ENCODE measurements at places on chromosomes 5 and 9.

GRCh38 chr5:9059920-9060691, 485.8 kb downstream of the SEMA5A start:
- H3K27ac ChIP-seq = no peak overlapping the region
- no peaks in the 10 kb centered on the region for H3K27me3 ChIP-seq
- DNase-seq = no peak
- no peak overlapping the region for H3K4me3 ChIP-seq
- H3K4me1 ChIP-seq = no peaks in the 10 kb centered on the region

GRCh38 chr9:85142496-85142911, 473.0 kb downstream of the NTRK2 start:
- no peak overlapping the region for H3K4me3 ChIP-seq
- no peaks in the 10 kb centered on the region for H3K36me3 ChIP-seq
- no peak for DNase-seq
- H3K27me3 ChIP-seq = no peaks in the 10 kb centered on the region
- no peaks in the 10 kb centered on the region for H3K4me1 ChIP-seq

GRCh38 chr9:16258191-16258590, 612.3 kb downstream of the BNC2 start:
- H3K36me3 ChIP-seq = no peaks in the 10 kb centered on the region
- no peak overlapping the region for H3K4me3 ChIP-seq
- H3K4me1 ChIP-seq = no peaks in the 10 kb centered on the region
- no peak for DNase-seq

DNA sequence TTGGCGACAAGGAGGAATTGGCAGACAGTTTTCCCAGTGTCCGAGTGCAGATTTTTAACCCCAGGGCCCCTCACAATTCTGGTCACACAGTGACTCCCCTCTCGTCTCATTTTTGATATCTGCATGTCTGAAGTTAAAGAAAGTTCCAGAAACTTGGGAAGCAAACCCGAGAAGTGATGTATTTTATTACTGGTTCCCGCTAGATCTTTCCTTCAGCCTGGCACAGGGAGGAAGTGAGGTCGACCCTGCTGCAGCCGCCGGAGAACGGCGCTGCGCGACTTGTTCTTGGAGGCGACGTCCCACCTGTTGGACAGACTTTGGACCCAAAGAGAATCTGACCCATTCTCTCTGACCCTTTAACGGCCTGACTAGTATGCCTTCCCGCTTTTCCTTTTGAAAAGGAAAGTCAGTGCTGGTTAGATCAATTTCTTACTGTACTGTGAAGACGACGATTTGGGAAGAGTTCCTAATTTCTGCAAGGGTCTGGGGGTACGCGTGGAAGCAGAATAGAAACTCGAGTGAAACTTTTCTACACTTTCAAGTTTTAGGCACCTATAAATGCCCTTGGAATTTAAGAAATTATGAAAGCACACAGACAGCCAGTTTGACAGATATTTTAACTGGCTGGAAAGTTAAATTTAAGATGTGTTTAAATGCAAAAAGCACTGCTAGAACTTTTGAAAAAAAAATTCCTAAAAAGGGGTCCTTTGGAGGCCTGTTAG, 744 bp downstream of the OTULIN start:
- no peaks in the 10 kb centered on the region for H3K36me3 ChIP-seq
- no peaks in the 10 kb centered on the region for H3K27me3 ChIP-seq
- peaks cover 43% of the 10 kb centered on the region for H3K4me1 ChIP-seq
- H3K27ac ChIP-seq = peak overlapping the region; percentile 79

GRCh38 chr9:72882117-72882775, 70.6 kb downstream of the ALDH1A1 start:
- H3K4me1 ChIP-seq = no peaks in the 10 kb centered on the region
- no peaks in the 10 kb centered on the region for H3K27me3 ChIP-seq
- H3K27ac ChIP-seq = no peak overlapping the region
- no peaks in the 10 kb centered on the region for H3K36me3 ChIP-seq
- DNase-seq = no peak
- H3K4me3 ChIP-seq = no peak overlapping the region

DNA sequence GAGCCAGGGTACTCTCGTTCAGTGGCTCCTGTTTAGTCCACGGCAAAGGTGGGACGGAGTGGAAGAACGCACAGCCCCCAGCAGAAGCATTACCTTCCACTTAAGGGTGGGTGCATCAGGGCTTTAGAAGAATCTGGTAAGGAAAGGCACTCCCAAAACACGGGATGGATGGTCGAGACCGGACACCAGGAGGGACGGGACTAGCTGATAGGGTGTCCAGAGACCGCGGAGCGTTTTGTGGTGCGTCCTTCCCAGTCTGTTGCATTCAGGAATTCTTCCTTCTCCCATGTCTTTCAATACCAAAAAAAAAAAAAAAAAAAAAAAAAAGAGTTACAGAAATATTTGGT, 545 bp upstream of the CTSV start:
- no peaks in the 10 kb centered on the region for H3K36me3 ChIP-seq
- peak overlapping the region; percentile 52 for H3K4me3 ChIP-seq
- DNase-seq = no peak
- no peaks in the 10 kb centered on the region for H3K27me3 ChIP-seq
- H3K27ac ChIP-seq = no peak overlapping the region

GRCh38 chr9:82895822-82896110, 167.2 kb downstream of the RASEF start:
- no peak overlapping the region for H3K27ac ChIP-seq
- H3K4me1 ChIP-seq = no peaks in the 10 kb centered on the region
- no peaks in the 10 kb centered on the region for H3K27me3 ChIP-seq
- no peak overlapping the region for H3K4me3 ChIP-seq

GRCh38 chr5:2897276-2897961, 145.9 kb upstream of the IRX2 start:
- no peak overlapping the region for H3K27ac ChIP-seq
- H3K27me3 ChIP-seq = no peaks in the 10 kb centered on the region
- no peaks in the 10 kb centered on the region for H3K4me1 ChIP-seq

- no peak for DNase-seq
- H3K4me3 ChIP-seq = peak overlapping the region; percentile 91
These were observed 950 bp upstream of the MSH3 start for GRCh38 chr5:80653502-80653901.

GRCh38 chr5:177361418-177362291, 3.9 kb downstream of the RGS14 start:
- H3K4me3 ChIP-seq = peak overlapping the region; percentile 61
- H3K36me3 ChIP-seq = peaks cover 9% of the 10 kb centered on the region
- peak overlapping the region; percentile 88 for H3K27ac ChIP-seq
- no peak for DNase-seq
- H3K27me3 ChIP-seq = no peaks in the 10 kb centered on the region

DNA sequence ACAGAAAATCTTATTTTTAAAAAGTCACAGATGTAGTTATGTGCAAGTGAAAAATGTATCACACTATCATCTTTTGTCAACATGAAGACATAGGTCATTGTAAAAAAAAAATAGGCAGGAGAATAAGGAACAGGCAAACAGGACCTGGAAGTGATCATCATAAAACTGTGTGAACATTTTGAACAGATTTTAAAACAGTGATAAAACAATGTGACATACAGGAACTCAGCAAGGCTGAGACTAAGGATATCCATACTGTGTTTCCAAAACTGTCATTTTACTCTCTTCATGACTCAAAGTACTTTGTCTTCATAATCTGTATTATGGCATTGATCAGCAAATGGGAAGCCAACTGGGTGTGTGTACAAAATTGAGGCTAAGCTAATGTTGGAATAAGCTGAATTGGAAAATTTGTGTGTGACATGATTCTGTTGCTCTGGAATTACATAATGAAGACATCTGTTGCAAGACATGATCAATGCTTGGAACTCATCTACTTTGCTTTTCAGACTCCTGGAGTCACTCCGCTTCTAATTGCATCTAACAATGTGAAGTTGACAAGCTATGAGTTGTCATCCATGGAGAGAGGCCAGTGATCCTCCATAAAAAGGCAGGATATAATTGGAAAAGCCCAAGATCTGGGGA, 978.7 kb upstream of the NUDT12 start:
- H3K4me1 ChIP-seq = no peaks in the 10 kb centered on the region
- no peaks in the 10 kb centered on the region for H3K27me3 ChIP-seq
- H3K4me3 ChIP-seq = no peak overlapping the region
- H3K36me3 ChIP-seq = no peaks in the 10 kb centered on the region
- no peak for DNase-seq

GRCh38 chr5:170161069-170161468, 55.4 kb downstream of the FOXI1 start:
- H3K4me3 ChIP-seq = no peak overlapping the region
- no peaks in the 10 kb centered on the region for H3K4me1 ChIP-seq
- H3K36me3 ChIP-seq = no peaks in the 10 kb centered on the region
- H3K27me3 ChIP-seq = no peaks in the 10 kb centered on the region

DNA sequence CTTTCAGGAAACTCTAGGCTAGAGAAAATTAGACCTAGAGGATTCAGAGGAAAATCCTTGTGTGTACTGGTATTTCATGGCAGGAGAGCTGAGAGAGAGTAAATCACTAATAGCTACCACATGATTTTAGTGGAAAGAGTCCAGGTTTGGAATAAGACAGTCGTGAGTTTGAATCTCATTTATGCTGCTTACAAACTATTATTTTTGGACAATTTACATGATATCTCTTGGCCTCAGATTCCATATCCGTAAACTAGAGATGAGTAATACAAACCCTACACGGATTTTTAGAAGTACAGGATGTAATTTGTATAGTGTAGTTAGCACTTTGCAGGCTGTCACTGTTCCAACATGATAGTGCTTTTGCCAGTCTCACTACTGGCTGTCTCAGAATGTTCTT, 2.7 kb downstream of the IL31RA start:
- no peaks in the 10 kb centered on the region for H3K36me3 ChIP-seq
- peaks cover 14% of the 10 kb centered on the region for H3K4me1 ChIP-seq
- DNase-seq = no peak
- no peak overlapping the region for H3K4me3 ChIP-seq
- H3K27ac ChIP-seq = no peak overlapping the region
- H3K27me3 ChIP-seq = no peaks in the 10 kb centered on the region

- H3K27me3 ChIP-seq = no peaks in the 10 kb centered on the region
- no peak overlapping the region for H3K4me3 ChIP-seq
- no peak for DNase-seq
- no peak overlapping the region for H3K27ac ChIP-seq
- no peaks in the 10 kb centered on the region for H3K36me3 ChIP-seq
These were observed 22.3 kb upstream of the DPYSL3 start for GRCh38 chr5:147532156-147532555.

DNA sequence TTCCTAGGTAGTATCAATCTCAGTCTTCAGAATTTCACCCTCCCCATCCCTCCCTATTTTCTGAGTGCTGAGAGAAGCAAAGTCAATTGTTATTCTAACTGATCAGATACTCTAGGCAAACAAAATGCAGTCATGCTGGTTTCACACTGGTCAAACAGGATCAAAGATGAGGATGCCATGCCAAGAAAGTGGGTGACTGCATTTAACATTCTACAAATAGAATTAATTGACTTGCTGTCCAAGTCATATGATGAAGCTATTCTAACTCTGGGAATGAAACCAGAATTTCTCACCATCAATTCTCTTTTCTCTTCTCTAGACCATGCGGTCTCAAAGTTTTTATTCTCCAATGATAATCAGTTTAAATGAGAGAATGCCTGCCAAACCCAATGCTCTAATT, 112.5 kb downstream of the CTNND2 start:
- DNase-seq = no peak
- no peak overlapping the region for H3K4me3 ChIP-seq
- H3K27ac ChIP-seq = no peak overlapping the region
- no peaks in the 10 kb centered on the region for H3K4me1 ChIP-seq
- no peaks in the 10 kb centered on the region for H3K36me3 ChIP-seq

- H3K36me3 ChIP-seq = no peaks in the 10 kb centered on the region
- H3K27ac ChIP-seq = no peak overlapping the region
- no peak for DNase-seq
- H3K27me3 ChIP-seq = no peaks in the 10 kb centered on the region
- no peak overlapping the region for H3K4me3 ChIP-seq
- no peaks in the 10 kb centered on the region for H3K4me1 ChIP-seq
These were observed 28.5 kb upstream of the NKD2 start for GRCh38 chr5:980001-980588.
